Hepatic stellate cell (primary cell): ENCODE measurements at places on chromosomes 1 and 21.

- DNase-seq = peak; percentile 52
Measured at GRCh38 chr1:7207875-7208646, 422.8 kb downstream of the CAMTA1 start.

GRCh38 chr1:224745924-224746323 lies 129.8 kb downstream of the CNIH3 start:
- no peak for DNase-seq

DNA sequence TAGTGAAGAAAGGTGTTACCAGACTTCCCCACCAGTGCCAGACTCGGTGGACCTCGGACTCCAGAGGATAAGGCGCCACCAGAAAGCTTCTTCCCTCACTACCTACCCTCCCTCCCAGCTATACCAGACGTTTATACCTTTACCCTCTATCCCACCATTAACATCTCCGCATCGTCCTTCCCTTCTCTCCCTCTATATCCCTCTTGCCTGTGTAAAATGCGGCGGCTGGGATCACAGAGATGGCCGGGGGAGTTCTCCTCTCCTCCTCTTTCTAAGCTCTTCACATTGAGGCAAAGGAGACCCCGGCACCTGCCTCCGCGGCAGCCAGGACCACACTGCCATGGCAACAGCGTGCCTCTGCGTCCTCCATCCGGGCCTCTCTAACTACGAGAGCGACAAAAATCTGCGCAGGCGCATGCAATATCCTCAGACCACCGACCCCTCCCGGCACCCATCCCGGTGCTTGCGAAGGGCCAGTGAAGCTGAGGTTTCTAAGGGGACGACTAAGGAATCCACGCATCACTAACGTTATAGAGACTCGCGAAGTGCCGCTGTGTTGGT lies at the start of gene CCDC181:
CCDC181 (minus strand) TSS at position 394 of the 561 bp plus-strand sequence. CDS start 2,547 bp downstream, outside the sequence.
- DNase-seq = peak; percentile 10

GRCh38 chr1:187157115-187157514 lies 328.4 kb downstream of the PLA2G4A start:
- no peak for DNase-seq

GRCh38 chr1:54167422-54168139 lies 14.8 kb upstream of the CDCP2 start:
- DNase-seq = peak; percentile 38

GRCh38 chr1:20367626-20368025 lies 77.0 kb downstream of the VWA5B1 start:
- DNase-seq = no peak

GRCh38 chr1:42756956-42757891 lies 9.6 kb downstream of the P3H1 start:
- DNase-seq = peak; percentile 75

GRCh38 chr21:19076031-19076430 lies 672.4 kb upstream of the TMPRSS15 start:
- DNase-seq = no peak

DNA sequence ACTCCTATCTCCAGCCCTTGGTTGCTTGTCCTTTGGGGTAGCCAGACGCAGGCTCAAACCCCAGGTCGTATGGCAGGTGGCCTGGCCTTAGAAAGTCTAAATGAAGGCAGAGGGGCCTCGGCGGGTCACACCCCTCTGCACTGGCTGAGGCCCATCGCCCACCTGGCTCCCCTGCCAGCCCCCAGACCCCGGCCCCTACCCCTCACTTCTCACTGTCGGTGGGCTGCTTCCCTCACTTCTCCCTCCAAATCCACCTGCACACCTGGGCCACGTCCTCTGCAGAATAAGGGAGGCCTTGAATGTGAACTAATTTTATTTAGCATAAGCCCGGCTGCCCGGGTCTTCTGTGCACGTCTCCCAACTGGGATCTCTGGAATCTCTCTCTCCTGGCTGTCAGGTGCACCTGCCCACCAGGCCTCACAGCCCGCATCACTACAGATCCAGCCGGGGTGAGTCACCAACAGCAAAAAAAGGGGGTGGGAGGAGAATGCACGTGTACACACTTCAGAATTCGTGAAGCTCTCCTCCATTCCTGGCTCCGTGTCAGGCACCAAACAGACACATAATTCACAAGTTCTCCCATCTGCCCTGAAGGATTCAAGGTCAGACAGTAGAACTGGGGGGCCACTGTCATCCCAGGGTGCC lies 107.5 kb upstream of the SIM2 start:
- no peak for DNase-seq

DNA sequence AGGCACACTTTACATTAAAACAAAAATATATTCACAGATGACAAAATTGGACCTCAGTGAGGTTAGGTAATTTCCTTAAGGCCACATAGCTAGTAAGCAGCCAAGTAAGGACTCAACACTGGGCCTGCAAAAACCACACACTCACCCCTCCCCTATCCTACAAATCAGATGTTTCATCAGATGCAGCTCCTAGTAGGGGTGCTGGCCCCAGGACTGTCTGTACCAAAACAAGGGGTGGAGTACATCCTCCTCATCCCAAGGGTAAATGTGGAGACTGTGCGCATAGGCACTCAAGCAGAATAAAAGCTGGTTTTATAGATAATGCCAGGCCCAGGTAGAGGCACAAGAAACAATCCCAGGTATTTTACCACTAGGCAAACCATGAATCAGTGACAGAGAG lies 25.7 kb downstream of the URB1 start:
- no peak for DNase-seq

- no peak for DNase-seq
Measured at GRCh38 chr1:190563230-190563629, 85.6 kb upstream of the BRINP3 start.

GRCh38 chr1:48215222-48215621 lies 7.3 kb upstream of the SLC5A9 start:
- no peak for DNase-seq

GRCh38 chr1:16254263-16254928 lies 17.4 kb upstream of the CPLANE2 start:
- DNase-seq = no peak

GRCh38 chr1:39407896-39408640 lies 83.4 kb upstream of the BMP8A start:
- no peak for DNase-seq

GRCh38 chr21:36668713-36669112 lies 30.2 kb upstream of the SIM2 start:
- DNase-seq = no peak
